RWPE2 (cell line): ENCODE measurements at places on chromosomes 7 and 10.

- no peaks in the 10 kb centered on the region for H3K4me1 ChIP-seq
- H3K27ac ChIP-seq, result no peak overlapping the region
- no peak for DNase-seq
- no peaks in the 10 kb centered on the region for H3K27me3 ChIP-seq
- no peaks in the 10 kb centered on the region for H3K36me3 ChIP-seq
These were observed 128.6 kb upstream of the AOAH start for GRCh38 chr7:36852931-36853330.

GRCh38 chr7:12127455-12127854 is 83.6 kb upstream of the TMEM106B start:
- H3K4me1 ChIP-seq, result no peaks in the 10 kb centered on the region
- no peak overlapping the region for H3K4me3 ChIP-seq
- DNase-seq, result no peak
- H3K27ac ChIP-seq, result no peak overlapping the region
- H3K27me3 ChIP-seq, result no peaks in the 10 kb centered on the region

DNA sequence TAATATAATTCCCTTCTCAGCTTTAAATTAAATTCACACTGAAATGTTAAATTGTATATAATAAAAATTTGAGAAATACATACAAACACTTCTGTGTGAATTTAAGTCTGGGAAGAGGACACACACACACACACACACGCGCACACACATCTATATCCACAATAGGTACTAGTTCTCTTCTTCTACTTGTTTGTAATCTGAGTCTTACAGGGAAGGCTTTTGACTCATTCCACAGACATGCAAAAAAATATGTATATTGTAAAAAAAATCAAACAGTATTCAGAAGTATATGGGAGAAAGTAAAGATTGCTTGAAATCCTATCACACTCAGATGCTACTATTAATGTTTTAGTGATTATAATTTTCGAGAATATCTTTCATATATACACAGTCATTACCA is 276.2 kb downstream of the MDFIC start:
- H3K36me3 ChIP-seq, result no peaks in the 10 kb centered on the region
- no peak overlapping the region for H3K27ac ChIP-seq
- no peaks in the 10 kb centered on the region for H3K27me3 ChIP-seq
- H3K4me1 ChIP-seq, result no peaks in the 10 kb centered on the region

DNA sequence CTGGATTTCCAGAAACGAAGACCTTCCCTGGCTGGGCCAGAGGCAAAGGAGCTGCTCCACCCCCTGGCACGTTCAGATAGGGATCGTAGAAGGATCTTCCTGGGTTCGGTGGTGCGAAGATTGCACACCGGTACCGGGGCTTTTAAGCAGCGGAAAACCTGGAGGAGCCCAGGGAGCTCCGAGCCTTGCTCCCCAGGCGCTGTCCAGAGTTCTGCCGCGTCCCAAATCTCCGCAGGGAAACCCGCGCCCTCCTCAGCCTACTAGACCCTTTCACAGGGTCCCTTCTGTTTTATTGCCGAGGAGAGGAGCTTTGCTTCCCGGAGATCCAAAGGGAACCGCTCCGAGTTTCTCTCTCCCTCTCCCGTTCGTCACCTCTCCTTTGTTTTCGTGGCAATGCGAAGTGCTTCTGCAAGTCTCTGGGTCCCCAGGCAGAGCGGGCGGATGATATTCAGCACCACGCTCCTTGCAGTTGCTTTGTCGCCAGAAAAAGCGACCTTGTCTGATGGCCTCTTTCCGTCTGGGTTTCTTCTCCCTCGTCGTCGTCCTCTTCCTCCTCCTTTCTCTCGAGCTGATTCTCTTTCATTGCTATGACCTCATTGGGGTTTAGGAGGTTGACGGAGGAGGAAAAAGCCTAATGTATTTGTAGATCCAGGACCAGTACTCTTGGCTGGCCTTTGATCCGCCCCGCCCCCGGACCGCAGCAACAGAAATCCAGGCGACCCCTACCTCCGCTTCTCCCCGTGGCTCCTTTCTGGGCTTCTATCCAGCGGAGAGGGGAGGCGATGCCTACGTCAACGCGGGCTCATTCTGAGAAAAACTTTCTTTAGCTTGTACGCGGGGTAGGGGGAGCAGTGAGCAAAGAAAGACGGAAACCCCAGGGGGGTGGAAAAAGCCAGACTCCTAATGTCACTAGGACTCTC is at the start of gene TMEM196:
Gene TMEM196, minus strand, starts transcription at position 777 of the 920 bp plus-strand sequence. CDS start 921 bp downstream, outside the sequence.
- H3K36me3 ChIP-seq, result no peaks in the 10 kb centered on the region
- H3K4me1 ChIP-seq, result no peaks in the 10 kb centered on the region
- DNase-seq, result no peak

DNA sequence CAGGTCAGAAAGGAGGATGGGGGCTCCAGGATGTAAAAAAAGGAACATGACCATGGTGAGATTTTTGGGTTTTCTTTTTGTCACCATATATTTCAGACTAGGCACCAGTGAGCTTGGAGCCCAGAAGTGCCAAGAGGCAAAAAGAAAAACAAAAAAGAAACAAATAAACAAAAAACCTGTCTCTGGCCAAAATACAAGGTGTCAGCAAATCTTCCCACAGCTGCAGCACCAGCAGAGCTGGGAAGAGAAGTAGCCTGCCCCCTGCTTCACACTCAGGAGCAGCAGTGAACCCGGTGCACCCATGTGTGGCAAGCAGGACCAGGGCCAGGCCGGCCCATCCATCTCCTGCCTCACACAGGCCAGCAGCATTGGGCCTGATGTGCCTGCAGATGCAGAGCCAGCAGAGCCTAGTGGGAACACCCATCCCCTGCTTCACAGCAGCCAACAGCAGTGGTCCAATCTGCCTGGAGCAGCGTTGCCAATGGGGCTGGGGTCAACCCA is 34.7 kb upstream of the C10orf71 start:
- DNase-seq, result peak; percentile 24
- H3K36me3 ChIP-seq, result no peaks in the 10 kb centered on the region
- no peak overlapping the region for H3K4me3 ChIP-seq

DNA sequence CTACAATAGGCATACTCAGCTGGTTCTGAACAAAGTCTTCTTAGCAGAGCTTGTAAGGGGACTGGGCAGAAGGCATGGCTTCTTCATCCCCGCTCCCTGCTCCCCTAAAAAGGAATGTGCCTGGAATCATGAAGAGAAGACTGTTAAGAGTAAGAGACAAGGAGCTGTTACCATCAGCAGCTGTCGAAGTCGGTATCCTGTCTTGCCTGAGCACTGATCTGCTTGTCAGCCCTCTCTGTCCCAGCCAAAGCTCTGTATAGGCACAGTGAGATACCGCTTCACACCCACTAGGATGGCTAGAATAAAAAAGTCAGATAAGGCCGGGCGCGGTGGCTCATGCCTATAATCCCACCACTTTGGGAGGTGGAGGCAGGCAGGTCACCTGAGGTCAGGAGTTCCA is 2.4 kb downstream of the ABLIM1 start:
- H3K4me1 ChIP-seq, result no peaks in the 10 kb centered on the region
- no peaks in the 10 kb centered on the region for H3K36me3 ChIP-seq
- H3K4me3 ChIP-seq, result no peak overlapping the region
- no peak overlapping the region for H3K27ac ChIP-seq
- H3K27me3 ChIP-seq, result no peaks in the 10 kb centered on the region
- no peak for DNase-seq

GRCh38 chr10:22816298-22816653 is 101.9 kb upstream of the PIP4K2A start:
- H3K36me3 ChIP-seq, result no peaks in the 10 kb centered on the region
- H3K4me1 ChIP-seq, result peaks cover 21% of the 10 kb centered on the region
- no peak for DNase-seq
- no peaks in the 10 kb centered on the region for H3K27me3 ChIP-seq
- peak overlapping the region; percentile 77 for H3K27ac ChIP-seq

- H3K27ac ChIP-seq, result no peak overlapping the region
- no peak overlapping the region for H3K4me3 ChIP-seq
- no peak for DNase-seq
- peaks cover 14% of the 10 kb centered on the region for H3K4me1 ChIP-seq
- H3K27me3 ChIP-seq, result no peaks in the 10 kb centered on the region
These were observed 3.6 kb downstream of the GARS1 start for GRCh38 chr7:30598121-30598876.

GRCh38 chr7:4602905-4603842 is 78.9 kb upstream of the FOXK1 start:
- no peak overlapping the region for H3K27ac ChIP-seq
- H3K4me1 ChIP-seq, result no peaks in the 10 kb centered on the region
- no peak for DNase-seq
- H3K27me3 ChIP-seq, result no peaks in the 10 kb centered on the region

GRCh38 chr7:105990727-105991453 is 27.8 kb downstream of the CDHR3 start:
- H3K36me3 ChIP-seq, result no peaks in the 10 kb centered on the region
- no peaks in the 10 kb centered on the region for H3K4me1 ChIP-seq
- H3K27me3 ChIP-seq, result peaks cover 11% of the 10 kb centered on the region

GRCh38 chr10:96502561-96503282 is 11.0 kb downstream of the TLL2 start:
- H3K27ac ChIP-seq, result peak overlapping the region; percentile 34
- no peak for DNase-seq
- H3K4me3 ChIP-seq, result no peak overlapping the region

- no peak overlapping the region for H3K27ac ChIP-seq
- H3K36me3 ChIP-seq, result no peaks in the 10 kb centered on the region
- DNase-seq, result no peak
- no peak overlapping the region for H3K4me3 ChIP-seq
These were observed 91.7 kb downstream of the WDR11 start for GRCh38 chr10:120942806-120943413.

- H3K36me3 ChIP-seq, result peaks cover 68% of the 10 kb centered on the region
- peaks cover 3% of the 10 kb centered on the region for H3K4me1 ChIP-seq
- no peak overlapping the region for H3K4me3 ChIP-seq
- DNase-seq, result no peak
- peak overlapping the region; percentile 10 for H3K27ac ChIP-seq
These were observed 10.4 kb upstream of the ASCC1 start for GRCh38 chr10:72226418-72227027.

DNA sequence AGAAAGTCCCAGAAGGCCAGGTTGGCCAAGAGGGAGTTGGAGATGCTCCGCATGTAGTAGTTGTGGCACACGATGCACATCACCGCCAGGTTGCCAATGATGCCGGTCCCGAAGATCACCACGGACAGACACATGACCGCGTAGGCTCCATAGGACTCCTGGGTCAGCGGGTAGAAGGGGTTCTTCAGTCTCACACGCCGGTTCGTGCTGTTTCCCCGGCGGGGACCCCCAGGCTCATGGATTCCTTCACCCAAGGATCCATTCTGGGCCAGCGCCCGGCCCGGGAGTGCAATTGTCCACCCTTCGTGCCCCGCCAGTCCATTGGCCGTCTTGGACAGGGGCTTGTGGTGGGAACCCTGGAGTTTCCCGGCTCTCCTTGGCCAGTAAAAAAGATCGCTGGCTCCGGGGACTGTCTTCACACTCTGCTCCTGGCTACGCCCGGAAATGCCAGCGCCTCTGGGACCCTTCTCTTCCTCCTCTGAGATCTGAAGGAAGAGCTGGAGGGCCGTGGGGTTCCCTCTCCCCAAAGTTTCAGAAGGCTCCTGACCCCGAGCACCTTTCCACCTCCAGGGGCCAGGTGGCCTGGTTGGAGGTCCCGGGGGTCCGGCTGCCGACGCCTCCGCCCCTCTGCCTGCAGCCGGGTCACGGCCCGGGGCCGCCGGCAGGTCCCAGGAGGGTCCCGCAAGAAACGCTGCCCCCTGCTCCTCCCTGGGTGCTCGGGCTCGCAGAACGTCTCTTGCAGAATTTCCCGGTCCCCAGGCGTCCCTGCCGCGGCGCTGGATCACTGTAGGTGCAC is 1.3 kb downstream of the GPR37 start:
- DNase-seq, result no peak
- no peaks in the 10 kb centered on the region for H3K4me1 ChIP-seq
- peaks cover 9% of the 10 kb centered on the region for H3K27me3 ChIP-seq
- H3K36me3 ChIP-seq, result no peaks in the 10 kb centered on the region
- H3K4me3 ChIP-seq, result peak overlapping the region; percentile 37
- H3K27ac ChIP-seq, result no peak overlapping the region

DNA sequence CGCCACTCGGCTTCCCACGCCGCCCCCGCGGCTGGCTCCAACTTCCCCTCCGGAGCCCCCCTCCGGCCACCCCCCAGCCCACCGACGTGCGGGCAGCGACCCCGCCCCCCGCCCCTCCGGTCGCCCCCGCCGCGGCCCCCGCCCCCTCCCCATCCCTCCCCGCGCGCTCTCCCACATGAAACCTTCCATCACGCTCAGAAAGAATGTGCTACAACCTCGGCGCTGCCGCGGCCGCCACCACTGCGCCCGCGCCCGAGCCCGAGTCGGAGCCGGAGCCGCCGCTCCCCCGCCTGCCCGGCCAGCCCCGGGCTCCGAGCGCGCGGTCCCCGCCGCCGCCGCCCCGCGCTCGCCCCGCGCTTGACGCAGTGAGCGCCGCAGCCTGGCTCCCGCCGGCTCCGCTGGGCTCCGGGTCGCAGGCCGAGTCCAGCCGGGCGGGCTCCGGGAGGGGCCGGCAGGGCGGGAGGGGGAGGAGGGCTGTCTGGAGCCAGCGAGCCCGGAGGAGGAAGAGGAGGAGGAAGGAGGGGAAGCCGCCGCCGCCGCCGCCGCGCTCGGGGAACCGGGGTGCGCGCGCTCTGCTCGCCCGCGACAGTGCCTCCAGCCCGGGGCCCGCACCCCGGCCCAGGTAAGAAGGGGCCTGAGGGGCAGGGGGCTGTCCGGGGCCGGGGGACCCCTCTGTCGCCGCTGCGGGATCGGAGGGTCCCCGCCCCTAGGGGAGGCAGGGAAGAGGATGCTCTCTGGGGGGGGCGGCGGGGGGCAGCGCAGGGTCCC is 4.3 kb upstream of the ELFN1 start:
- H3K4me3 ChIP-seq, result peak overlapping the region; percentile 18
- H3K27me3 ChIP-seq, result peaks cover 74% of the 10 kb centered on the region
- H3K36me3 ChIP-seq, result no peaks in the 10 kb centered on the region
- peak; percentile 55 for DNase-seq

- H3K4me1 ChIP-seq, result no peaks in the 10 kb centered on the region
- H3K27ac ChIP-seq, result no peak overlapping the region
- no peaks in the 10 kb centered on the region for H3K27me3 ChIP-seq
- H3K36me3 ChIP-seq, result no peaks in the 10 kb centered on the region
- no peak overlapping the region for H3K4me3 ChIP-seq
These were observed 26.0 kb downstream of the AMZ1 start for GRCh38 chr7:2713978-2714377.

- H3K36me3 ChIP-seq, result no peaks in the 10 kb centered on the region
- no peaks in the 10 kb centered on the region for H3K4me1 ChIP-seq
These were observed 444.7 kb downstream of the DGKB start for GRCh38 chr7:14457568-14458453.

GRCh38 chr7:131249003-131249402 is 78.7 kb upstream of the MKLN1 start:
- peaks cover 8% of the 10 kb centered on the region for H3K4me1 ChIP-seq
- H3K27me3 ChIP-seq, result no peaks in the 10 kb centered on the region
- peak; percentile 71 for DNase-seq
- H3K27ac ChIP-seq, result peak overlapping the region; percentile 21
- H3K36me3 ChIP-seq, result no peaks in the 10 kb centered on the region

DNA sequence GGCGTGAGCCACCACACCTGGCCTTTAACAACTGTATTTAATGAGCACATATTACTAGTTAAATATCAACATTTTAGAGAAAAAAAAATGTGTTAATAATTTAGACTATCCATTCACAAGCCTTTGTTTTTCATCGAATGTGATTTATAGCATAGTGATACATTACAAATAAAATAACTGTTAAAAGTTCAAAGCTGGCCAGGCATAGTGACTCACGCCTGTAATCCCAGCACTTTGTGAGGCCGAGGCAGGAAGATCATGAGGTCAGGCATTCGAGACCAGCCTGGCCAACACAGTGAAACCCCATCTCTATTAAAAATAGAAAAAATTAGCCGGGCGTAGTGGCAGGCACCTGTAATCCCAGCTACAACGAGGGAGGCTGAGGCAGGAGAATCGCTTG is 72.7 kb downstream of the HACD1 start:
- DNase-seq, result no peak
- H3K4me3 ChIP-seq, result no peak overlapping the region
- H3K27ac ChIP-seq, result no peak overlapping the region
- no peaks in the 10 kb centered on the region for H3K36me3 ChIP-seq

GRCh38 chr7:97499204-97499603 is 232.7 kb upstream of the TAC1 start:
- DNase-seq, result no peak
- H3K36me3 ChIP-seq, result no peaks in the 10 kb centered on the region
